Subcutaneous preadipocyte (primary cell): ENCODE measurements at places on chromosomes 5 and 9. TPM values are rescaled to one million over a fixed set of nuclear protein-coding genes. Genes with fewer than 3 reads are reported as not detected.

SV2C gene
- not detected in 2 replicates for total RNA-seq

MELK gene
- total RNA-seq, result 25.0 and 38.9 TPM in 2 replicates

CYLC2 gene
- not detected in 2 replicates for total RNA-seq

TEK gene
- 0.59 and 0.73 TPM in 2 replicates for total RNA-seq

CRB2 gene
- under 0.01 TPM in 1 of 2 replicates, not detected in the other for total RNA-seq

SLC6A3 gene
- total RNA-seq, result under 0.01 TPM in 1 of 2 replicates, not detected in the other

GRAMD2B gene
- total RNA-seq, result 5.9 and 6.1 TPM in 2 replicates

GKAP1 gene
- total RNA-seq, result 0.39 TPM in 1 of 2 replicates, not detected in the other

TRIM36 gene
- under 0.01 and 0.39 TPM in 2 replicates for total RNA-seq

NNT gene
- 39.3 and 46.1 TPM in 2 replicates for total RNA-seq

RIMOC1 gene
- 23.9 and 26.4 TPM in 2 replicates for total RNA-seq

SMIM33 gene
- total RNA-seq, result not detected in 2 replicates

PTPDC1 gene
- total RNA-seq, result 11.0 and 14.9 TPM in 2 replicates

ANKRD18B gene
- not detected in 2 replicates for total RNA-seq

CDKN2B gene
- 9.2 and 29.1 TPM in 2 replicates for total RNA-seq

SLIT3 gene
- 2.9 TPM in 2 replicates for total RNA-seq

PCDHGA11 gene
- total RNA-seq, result 11.8 and 13.9 TPM in 2 replicates

SLC30A5 gene
- 41.9 and 66.1 TPM in 2 replicates for total RNA-seq

LECT2 gene
- total RNA-seq, result not detected in 2 replicates

PRLR gene
- total RNA-seq, result under 0.01 and 0.20 TPM in 2 replicates

SPAAR gene
- 0.20 and 0.37 TPM in 2 replicates for total RNA-seq

ZNF454 gene
- 0.78 and 1.8 TPM in 2 replicates for total RNA-seq

BARX1 gene
- total RNA-seq, result under 0.01 TPM in 1 of 2 replicates, not detected in the other

ABO gene
- total RNA-seq, result not detected in 2 replicates

TAF11L10 gene
- not detected in 2 replicates for total RNA-seq

ARL14EPL gene
- 0.20 TPM in 1 of 2 replicates, not detected in the other for total RNA-seq

SLCO4C1 gene
- total RNA-seq, result under 0.01 and 0.20 TPM in 2 replicates

TCF7 gene
- total RNA-seq, result 8.1 and 20.9 TPM in 2 replicates

FOXD4L5 gene
- not detected in 2 replicates for total RNA-seq

SLC6A19 gene
- total RNA-seq, result not detected in 2 replicates

HAND1 gene
- under 0.01 TPM in 1 of 2 replicates, not detected in the other for total RNA-seq

SPATA31D1 gene
- not detected in 2 replicates for total RNA-seq

PCDHB8 gene
- total RNA-seq, result under 0.01 TPM in 2 replicates

SLC6A18 gene
- total RNA-seq, result not detected in 2 replicates

SLC25A2 gene
- 0.37 and 0.39 TPM in 2 replicates for total RNA-seq

CCDC192 gene
- total RNA-seq, result not detected in 2 replicates

ARHGEF37 gene
- total RNA-seq, result not detected in 2 replicates
